Retina (tissue), 1 donor: ENCODE measurements at places on chromosomes 3 and 15.

GRCh38 chr3:178736300-178736699, 200.1 kb downstream of the KCNMB2 start:
- DNase-seq: no peak

- no peak for DNase-seq
These were observed 20.7 kb upstream of the SPESP1 start for GRCh38 chr15:68909601-68910100.

- no peak for DNase-seq
These were observed 15.1 kb downstream of the PLSCR5 start for GRCh38 chr3:146589899-146590508.

GRCh38 chr15:85597155-85597815, 197.4 kb downstream of the KLHL25 start:
- DNase-seq: no peak

GRCh38 chr3:151660885-151661284, 72.8 kb upstream of the AADACL2 start:
- no peak for DNase-seq

GRCh38 chr3:143314251-143315093, 194.9 kb downstream of the CHST2 start:
- DNase-seq: no peak

- no peak for DNase-seq
These were observed 10.8 kb downstream of the ATP13A3 start for GRCh38 chr3:194475978-194476377.
